Cardiac fibroblast (primary cell): ENCODE measurements at places on chromosomes 1 and 21.

GRCh38 chr1:11487196-11487751 lies 8.3 kb downstream of the DISP3 start:
- no peak for DNase-seq

DNA sequence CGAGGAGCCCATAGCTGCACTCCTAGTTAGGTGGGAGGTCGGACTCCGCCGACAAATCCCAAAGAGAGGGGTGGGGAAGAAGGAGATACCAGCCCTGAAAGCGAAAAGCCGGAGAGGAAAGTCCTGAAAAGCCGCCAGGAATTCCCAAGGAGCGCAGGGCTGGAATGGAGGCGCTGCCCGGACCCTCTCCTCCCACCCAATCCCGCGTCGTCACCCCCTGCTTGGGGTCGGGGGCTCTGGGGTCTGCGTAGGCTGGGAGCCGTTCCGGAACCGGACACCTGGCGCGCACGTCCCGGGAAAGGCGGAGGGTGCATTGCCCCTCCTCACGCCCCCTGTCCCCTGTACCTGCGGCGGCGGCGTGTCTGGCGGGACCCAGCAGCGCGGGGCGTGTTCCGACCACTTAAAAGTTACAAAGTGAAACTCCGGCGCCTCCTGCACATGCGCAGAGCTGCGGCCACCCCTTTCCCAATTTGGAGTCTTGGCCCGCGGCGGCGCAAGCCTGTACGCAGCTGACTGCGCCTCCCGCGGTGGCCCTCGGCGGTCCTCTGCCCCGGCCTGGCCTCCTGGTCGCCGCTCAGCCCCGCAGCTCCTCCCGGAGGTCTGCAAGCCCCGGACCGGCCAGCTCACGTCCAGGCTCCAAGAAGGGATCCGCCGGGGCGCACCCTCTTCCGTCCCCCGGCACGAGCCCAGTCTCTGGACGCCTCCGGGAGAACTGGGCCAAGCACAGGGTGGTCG lies at the start of gene TMEM63A:
Gene TMEM63A (minus strand): TSS at position 422 of the 735 bp plus-strand sequence. CDS start 4,800 bp downstream, outside the sequence.
- peak; percentile 90 for DNase-seq

GRCh38 chr1:113872219-113872935 lies 865 bp upstream of the PTPN22 start:
- peak; percentile 52 for DNase-seq

- DNase-seq = peak; percentile 91
Measured at GRCh38 chr1:245880754-245881403, 626.2 kb downstream of the SMYD3 start.

GRCh38 chr1:24379733-24380315 lies 33.8 kb downstream of the STPG1 start:
- DNase-seq = peak; percentile 70

GRCh38 chr1:55632058-55632457 lies 416.9 kb upstream of the USP24 start:
- DNase-seq = peak; percentile 62

DNA sequence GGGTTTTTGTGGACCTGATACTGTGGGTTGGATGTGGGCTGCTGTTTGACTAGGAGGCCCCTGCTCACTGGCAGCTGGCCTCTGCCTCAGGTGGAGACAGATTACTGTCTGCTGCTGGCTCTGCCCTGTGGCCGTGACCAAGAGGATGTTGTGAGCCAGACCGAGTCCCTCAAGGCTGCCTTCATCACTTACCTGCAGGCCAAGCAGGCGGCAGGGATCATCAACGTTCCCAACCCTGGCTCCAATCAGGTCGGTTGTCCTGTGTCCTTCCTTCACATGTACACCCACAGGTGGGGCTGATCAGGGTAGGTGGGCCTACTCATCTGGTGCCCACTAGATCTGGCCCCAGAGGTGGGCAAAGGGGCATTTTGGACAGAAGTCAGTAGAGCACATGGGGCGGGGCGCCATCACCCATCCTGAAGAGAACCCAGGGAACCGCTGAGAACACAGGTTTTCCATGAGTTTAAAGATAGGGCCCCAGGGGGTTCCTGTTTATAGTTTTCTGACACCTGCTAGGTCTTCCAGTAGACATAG lies 37.2 kb downstream of the ZBTB17 start:
- no peak for DNase-seq

DNA sequence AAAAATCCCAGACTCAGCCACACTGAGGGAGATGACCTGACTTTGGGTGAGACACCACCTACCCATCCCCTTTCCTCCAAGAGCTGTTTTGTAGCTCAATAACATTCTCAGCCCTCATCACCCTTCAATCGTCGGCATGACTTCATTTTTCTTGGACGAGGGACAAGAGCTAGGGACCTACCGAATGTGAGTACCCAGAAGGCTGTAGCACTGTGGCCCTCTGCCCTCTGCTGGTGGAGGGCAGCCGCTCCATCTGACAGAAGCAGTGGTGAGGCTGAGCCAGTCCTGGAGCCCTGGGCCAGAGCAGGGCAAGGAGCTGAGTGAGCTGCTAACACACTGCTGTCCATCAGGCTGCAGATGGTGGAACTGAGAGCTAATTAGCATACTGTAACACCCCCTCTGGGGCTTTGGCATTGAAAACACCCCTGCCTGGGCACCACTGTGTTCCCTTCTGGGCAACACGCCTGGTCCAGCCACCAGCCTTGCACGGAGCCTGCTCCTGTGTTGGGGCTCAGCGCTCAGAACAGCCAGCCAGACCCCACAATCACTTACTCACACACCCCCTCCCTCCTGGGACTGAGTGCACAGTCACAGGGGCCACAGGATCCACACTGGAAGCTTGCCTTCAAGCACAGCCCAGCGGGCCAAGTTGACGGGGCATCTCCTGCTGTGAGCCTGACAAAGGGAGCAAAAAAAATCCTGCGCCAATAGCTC lies 18.3 kb upstream of the ALPL start:
- DNase-seq = peak; percentile 78

- DNase-seq = no peak
Measured at GRCh38 chr1:16724718-16725438, 15.4 kb upstream of the RNU1-4 start.

- DNase-seq = peak; percentile 86
Measured at GRCh38 chr1:26787706-26788514, at the start of gene PIGV. Gene PIGV, plus strand, starts transcription at chr1:26787950. Its CDS starts 2,866 bp downstream, at chr1:26790816.

DNA sequence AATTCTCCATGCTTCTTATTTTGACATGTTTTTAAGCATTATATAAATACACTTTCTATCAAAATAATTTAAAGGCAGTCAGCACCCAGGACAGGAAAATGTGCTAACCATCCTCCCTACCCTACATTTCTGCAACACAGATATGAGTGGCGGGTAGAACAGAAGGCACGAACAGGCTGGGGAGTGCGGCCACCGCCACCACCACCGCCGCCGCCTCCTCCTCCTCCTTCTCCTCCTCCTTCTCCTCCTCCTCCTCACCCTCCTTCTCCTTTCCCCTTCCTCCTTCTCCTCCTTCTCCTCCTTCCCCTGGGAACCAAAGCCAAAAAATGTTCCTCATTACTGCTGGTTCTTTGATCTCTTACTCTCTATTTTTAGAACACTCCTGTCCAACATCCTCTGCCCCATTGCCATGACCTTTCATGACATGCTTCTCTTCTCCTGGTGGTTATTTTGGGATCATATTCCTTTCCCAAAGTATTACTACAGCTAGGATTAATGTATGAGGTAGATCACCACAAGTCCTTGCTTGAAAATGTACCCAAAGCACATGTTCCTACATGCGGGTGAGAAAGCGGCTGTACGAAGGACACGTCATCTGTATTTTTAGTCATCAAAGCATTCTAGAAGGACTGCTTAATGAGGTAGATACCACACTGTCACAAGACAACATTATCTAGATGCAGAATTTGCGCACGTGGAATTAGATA lies 24.5 kb upstream of the CCN1 start:
- no peak for DNase-seq

GRCh38 chr1:87123610-87124009 lies 205.1 kb upstream of the LMO4 start:
- DNase-seq = no peak

DNA sequence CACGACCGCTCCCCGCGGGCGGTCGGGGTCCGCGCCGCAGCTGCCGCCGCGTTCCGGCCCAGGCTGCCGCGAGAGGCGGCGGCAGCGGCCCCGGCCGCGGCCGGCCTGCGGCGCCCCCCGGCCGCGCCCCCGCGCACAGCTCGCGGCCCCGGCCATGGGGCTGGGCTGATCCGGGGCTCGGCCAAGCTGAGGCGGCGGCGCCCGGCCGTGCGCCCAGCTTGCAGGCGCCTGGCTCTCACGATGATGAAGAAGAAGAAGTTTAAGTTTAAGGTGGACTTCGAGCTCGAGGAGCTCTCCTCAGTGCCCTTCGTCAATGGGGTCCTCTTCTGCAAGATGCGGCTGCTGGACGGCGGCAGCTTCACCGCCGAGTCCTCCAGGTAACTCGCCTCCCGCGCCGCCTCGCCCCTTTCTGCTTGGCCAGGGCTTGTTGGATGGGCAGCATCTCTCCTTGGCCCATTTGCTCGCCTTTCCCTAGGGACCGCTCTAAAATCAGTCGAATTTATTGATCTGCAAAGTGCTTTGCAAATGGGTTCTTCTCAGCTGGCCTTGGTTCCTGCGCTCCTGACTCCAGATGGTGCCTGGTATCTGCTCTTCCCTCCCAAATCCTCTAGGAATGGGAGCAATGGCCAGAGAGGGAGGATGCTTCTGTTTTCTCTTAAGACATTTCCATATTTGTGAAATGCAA lies 431 bp downstream of the EEIG2 start:
- peak; percentile 35 for DNase-seq

DNA sequence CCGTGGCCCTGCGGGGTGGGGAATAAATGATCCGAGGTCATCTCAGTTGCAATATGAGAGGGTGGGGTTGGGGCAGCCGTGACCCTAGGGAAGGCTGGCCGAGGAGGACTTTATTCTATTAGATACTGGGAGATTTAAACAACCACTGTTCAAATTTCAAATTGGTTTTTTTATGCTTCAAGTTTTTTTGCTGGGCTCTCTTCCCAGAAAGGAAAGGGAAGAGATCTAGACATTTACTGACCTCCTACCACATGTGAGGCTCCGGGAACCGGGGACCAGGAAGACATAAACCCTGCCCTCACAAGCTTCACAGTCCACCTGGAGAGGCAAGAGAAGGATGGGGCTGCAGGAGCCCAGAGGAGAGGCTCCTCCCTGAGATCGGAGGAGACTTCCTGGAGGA lies 207.3 kb downstream of the FOXD2 start:
- no peak for DNase-seq

- DNase-seq = no peak
Measured at GRCh38 chr1:7448986-7449385, 322.1 kb upstream of the VAMP3 start.

GRCh38 chr1:103056423-103056822 lies 51.9 kb downstream of the COL11A1 start:
- peak; percentile 76 for DNase-seq

DNA sequence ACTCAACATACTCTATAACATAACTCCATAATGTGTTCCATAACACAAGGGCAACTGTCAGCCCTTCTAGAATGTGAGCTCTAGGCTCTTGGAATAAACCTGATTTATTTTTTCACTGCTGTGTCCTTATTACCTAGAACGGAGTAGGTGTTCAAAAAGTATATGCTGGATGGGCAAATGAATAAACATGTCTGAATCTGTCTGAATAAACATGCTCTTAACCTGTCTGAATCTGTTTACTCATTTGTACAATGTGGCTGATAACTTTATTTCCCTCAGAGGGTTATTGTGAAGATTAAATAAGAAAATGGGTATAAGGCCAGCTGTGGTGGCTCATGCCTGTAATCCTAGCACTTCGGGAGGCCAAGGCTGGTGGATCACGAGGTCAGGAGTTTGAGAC lies 42.3 kb downstream of the AZIN2 start:
- DNase-seq = no peak

DNA sequence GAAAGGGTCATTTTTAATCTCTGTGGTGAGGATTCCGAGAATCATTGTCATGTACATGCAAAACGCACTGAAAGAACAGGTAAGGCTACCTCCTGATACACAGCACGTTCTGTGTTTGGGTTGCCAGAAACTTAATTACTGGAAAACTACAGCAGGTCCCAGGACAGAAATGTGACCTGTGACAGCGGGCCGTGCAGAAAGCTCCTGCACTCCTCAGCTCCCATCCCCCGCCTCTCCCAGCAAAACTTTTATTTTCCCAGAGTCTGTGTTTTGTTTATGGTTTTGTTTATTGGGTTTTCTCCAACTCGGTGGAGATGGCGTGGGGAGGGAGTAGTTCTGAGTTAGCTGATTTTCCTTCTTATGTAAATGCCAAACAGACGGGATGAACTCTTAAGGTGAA lies 44.7 kb downstream of the SLC44A3 start:
- DNase-seq = peak; percentile 40

DNA sequence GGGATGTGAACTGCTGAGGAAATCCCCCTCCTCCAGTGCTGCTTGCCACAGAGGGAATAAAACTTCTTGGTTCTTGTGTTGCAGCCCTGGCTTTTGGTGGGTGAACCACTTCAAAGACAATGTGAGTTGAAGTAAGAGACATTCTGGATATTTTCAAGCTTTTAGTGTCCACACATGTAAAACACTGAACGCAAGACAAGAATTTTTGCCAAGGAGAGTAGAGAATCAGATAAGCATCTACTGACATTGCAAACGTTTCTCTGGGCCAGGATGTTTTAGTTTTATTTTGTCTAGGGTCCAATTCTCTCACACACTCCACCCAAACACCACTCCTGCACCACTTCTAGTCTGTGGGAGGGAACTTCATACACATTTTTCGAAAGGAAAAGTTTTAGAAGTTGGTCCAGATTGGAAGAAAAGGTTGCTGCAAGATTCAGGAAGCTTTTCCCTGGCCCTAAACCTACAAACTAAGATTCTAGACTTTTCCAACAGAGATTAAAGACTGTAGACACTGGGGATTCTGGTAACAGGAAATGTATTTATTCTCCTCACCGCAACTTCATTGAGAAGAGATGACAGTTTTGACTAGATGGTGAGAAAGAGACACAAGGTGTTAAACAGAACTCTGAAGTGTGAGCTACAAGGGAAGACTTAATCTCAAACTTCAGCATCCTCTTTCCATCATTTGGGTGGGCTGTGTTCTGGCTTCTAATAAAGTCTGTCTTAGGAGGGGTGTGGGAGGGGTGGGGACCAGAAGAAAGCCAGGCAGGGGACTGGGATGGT lies 16.1 kb downstream of the FASLG start:
- no peak for DNase-seq

GRCh38 chr1:38551318-38552307 lies 308.0 kb downstream of the RRAGC start:
- no peak for DNase-seq

DNA sequence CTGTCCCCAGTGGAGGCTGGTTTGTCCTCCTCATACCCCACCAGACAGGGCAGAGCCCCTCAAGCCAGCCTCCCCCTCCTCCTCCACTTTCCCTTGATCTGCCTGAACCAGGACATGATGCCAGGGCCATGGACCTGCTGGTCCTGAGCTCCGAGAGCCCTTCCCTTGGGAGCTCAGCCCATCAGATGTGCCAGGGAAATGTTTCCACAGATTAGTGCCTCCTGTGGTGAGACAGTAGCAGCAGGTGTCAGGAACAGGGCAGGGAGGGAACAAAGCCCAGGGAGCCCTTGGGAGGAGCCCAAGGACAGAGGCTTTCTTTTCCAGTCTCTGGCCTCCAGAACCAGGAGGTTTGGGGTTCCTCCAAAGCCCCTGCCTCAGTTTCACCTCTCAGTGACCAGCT lies 14.6 kb upstream of the SLC41A1 start:
- DNase-seq = no peak

- peak; percentile 83 for DNase-seq
Measured at GRCh38 chr1:62841587-62842169, 57.7 kb downstream of the ATG4C start.
